ENCODE measurements at places on chromosomes 3 and 15.
A peak's percentile ranks its signal among the peaks of the same experiment; 100 is the strongest.

- no peak for DNase-seq
Measured at GRCh38 chr3:27307566-27307965, 61.6 kb downstream of the NEK10 start.

DNA sequence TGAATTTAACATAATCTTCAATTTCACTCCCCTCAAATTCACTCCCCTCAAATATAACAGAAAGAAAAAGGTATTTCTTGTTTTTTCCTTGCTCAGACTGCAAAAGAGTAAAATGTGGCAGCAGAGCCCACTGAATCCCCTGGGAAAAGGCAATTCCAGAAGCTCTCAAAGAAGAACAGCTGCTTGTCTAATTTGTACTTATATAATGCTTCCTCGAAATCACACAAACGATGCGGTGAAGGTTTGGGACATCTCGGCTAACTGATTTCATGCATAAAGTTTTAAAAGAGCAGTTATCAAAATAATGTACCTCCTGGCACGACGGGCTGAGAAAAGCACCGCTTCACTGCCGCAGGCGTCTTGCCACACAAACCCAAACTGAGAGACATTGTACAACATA lies 10.7 kb downstream of the BDH1 start:
- no peak for DNase-seq

GRCh38 chr15:55318588-55319494 lies at the start of the genes PIGB and PIGBOS1:
Gene PIGB (plus strand): TSS chr15:55319222. CDS start chr15:55319251, 29 bp downstream.
Gene PIGBOS1 (minus strand): TSS chr15:55319123. CDS start chr15:55317792, 1,331 bp downstream.
- DNase-seq: peak; percentile 51

GRCh38 chr15:73127302-73127936 lies 75.2 kb downstream of the NEO1 start:
- no peak for DNase-seq

GRCh38 chr3:152635389-152635788 lies 199.5 kb upstream of the P2RY1 start:
- DNase-seq: no peak

GRCh38 chr15:38991126-38991525 lies 426.5 kb upstream of the RASGRP1 start:
- DNase-seq: no peak

DNA sequence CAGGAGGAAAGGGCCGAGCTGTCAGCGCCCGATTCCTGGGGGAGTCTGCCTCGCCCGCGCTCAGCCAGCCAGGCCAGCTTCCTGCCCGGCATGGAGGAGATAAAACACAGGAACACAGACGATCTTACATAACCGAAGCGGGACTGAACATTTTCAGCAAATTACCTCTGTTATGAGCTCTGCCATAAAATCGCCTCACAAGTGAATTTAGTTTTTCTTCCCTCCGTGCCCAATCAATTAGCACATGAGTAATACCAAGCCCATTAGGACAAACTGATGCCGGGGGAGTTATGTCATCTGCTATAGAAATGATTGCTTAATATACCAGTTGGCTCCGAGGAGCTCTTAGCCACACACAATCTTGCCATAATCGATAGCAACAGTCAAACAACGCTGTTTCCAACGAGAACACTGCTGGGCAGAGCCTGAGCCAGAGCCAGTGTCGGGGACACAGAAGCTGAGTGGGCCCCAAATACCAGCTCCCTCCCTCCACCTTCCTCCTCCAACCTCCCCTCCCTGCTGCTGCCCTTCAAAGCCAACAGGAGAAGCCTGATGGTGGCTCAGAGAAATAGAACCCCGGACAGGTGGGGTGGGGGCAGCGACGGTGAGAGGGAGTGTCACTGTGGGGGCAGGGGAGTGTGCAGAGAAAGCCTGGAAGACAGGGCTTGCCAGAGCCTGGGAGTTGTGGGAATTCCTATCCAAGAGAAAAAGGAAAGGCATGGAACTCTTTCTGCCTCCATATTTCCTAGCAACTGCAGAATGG lies 279.4 kb upstream of the TLE3 start:
- no peak for DNase-seq

GRCh38 chr3:37477275-37477674 lies 302.9 kb upstream of the LRRFIP2 start:
- DNase-seq: no peak

DNA sequence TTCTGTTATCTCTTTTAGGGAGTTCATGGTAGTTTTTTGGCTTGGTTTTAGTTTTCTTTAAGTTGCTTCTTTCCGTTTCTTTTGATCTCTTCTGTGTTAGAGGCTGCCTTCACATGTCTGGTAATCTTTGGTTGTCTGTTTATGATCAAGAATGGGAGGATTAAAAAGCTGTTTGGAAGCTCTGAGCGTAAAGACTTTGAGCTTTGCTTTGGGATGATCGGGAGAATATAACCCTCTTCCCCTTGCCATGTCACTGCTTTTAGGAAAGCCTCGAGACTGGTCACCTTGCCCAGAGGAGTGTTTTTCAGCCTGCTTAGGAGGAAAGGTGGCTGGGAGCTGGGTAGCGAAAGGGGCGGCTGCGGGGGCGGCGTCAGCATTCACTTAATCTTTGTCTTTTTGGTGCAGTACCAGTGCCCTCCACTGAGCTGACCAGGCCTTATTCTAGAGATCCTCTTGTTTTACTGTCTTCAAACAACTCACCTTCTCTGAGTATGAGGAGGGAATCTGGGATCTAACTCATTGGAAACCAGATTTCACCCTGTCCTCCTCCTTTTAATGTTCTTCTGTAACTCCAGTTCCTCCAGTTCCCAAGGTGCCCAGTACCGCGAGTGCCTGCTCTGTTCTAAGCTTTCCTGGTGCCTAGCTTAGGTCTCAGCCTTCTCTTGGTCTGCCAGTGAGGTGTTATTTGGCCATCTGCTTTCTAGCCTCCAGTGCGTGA lies 15.5 kb downstream of the TATDN2 start:
- no peak for DNase-seq

GRCh38 chr3:79286882-79287281 lies 480.9 kb downstream of the ROBO1 start:
- DNase-seq: no peak

DNA sequence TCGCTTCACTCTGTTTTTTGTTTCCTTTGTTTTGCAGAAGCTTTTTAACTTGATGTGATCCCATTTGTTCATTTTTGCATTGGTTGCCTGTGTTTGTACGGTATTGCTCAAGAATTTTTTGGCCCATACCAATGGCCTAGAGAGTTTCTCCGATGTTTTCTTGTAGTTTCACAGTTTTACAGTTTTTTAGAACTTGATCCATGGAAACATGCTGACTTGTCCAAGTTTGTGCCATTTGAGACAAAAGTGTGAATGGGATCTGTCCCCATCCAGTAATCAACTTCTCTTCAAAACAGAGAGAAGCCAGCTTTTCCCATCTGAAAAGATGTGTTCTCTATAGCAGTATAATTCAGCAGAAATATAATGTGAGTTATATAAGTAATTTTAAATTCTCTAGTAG lies 266.5 kb upstream of the LRTM1 start:
- DNase-seq: no peak

DNA sequence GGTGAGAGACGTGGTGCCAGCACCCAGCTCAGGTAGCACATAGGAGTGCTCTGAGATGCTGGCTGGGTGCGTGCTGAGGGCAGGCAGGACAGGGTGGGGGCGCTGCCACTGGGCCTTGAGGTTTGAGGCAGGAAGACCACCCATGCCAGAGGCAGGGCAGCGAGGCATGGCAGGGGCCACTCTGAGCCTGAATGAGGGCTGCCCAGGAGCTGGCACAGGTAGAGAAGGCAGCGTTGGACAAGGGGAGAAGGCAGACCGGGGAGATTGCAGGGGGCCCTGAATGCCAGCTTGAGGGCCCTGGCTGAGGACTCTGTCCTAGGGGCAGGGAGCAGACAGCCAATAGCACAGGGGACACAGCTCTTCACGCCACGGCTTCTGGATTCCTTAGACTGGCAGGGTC lies 50.2 kb downstream of the ADAMTS7 start:
- DNase-seq: no peak

- no peak for DNase-seq
Measured at GRCh38 chr3:29525254-29525881, 244.5 kb downstream of the RBMS3 start.

DNA sequence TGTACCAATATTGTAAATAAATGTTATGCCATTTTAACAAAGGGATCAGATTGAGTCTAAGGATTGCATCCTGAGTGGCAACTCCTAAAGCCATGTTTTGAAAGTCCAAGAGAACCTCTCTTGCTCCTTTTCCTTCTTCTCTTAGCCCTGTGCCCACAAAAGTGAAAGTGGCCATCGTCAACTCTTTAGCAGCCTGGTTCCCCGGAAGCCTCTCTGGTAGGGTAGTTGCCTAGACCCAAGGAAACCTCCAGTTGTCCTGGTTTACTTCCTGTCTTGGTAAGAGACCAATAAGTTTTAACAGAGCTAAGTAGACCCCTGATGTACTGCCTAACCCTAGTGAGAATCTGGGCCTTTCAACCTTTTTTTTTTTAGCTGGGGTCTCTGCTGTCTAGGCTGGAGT lies 10.2 kb upstream of the ITPKA start:
- DNase-seq: no peak

DNA sequence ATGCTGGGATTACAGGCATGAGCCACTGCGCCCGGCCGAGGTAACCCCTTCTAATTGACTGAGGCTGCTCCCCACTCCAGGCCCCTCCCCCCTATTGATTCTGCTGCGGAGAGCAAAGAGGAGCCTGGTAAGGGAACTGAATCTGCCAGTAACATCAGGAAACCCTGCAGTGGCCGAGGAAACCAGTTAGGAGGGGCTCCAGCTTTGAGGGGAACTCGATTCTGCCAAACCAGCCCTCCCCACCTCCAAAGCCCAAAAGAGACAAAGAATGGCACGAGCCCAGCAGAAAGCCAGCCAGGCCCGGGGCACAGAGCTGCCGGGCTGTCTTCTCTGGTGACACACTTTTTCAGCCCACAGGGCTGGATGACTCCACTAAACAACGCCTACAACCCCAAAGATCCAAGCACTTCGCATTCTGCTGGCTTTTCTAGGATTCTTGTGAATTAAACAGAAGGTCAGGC lies 15.0 kb upstream of the ACAD9 start:
- no peak for DNase-seq

DNA sequence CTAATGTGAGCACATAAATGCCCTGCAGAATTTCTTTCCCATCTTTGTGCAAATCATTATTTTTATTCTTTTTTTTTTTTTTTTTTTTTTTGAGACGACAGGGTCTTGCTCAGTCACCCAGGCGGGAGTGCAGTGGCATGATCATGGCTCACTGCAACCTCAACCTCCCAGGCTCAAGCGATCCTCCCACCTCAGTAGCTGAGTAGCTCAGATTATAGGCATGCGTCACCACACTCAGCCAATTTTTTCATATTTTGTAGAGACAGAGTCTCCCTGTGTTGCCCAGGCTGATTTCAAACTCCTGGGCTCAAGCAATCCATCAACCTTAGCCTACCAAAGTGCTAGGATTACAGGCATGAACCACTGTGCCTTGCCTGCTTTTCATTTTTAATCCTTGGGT lies 22.9 kb downstream of the DAG1 start:
- no peak for DNase-seq

DNA sequence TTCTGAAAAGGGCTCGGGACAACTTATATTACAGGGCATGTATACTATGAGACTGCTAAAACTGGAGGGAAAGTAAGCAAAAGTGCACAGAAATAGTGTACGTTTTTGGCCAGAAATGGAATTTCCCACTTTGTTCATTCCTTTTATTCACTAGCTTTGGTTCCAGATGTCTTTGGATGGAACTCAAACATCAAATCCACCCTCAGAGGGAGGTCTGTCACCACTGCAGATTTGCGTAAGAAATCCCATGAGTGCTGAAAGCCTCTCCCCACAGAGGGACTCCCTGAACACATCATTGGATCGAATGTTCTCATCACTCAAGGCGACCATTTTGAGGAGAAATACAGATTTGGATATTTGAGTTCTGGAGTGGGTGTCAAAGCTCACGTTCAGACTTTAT lies 71.6 kb downstream of the FEM1B start:
- no peak for DNase-seq

GRCh38 chr3:171865191-171865865 lies 22.2 kb downstream of the TMEM212 start:
- no peak for DNase-seq

DNA sequence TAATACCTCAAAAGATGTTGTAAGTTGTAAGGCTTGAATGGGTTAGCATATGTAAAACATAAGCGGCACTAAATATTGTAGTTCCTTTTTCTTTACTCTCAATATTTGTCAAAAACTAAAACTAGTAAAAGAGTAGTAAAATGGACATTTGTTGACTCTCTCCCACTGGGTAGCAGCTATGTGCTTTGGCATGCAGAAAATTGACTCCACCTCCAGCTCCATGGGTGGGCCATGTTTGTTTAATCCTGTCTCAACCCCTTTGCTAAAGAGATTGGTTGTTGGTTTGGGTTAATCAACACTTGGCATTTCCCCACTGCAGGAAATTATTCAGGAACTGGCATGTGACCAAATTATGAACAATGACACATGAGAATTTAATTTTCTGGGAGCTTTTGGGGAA lies 114.8 kb downstream of the EOMES start:
- DNase-seq: no peak

DNA sequence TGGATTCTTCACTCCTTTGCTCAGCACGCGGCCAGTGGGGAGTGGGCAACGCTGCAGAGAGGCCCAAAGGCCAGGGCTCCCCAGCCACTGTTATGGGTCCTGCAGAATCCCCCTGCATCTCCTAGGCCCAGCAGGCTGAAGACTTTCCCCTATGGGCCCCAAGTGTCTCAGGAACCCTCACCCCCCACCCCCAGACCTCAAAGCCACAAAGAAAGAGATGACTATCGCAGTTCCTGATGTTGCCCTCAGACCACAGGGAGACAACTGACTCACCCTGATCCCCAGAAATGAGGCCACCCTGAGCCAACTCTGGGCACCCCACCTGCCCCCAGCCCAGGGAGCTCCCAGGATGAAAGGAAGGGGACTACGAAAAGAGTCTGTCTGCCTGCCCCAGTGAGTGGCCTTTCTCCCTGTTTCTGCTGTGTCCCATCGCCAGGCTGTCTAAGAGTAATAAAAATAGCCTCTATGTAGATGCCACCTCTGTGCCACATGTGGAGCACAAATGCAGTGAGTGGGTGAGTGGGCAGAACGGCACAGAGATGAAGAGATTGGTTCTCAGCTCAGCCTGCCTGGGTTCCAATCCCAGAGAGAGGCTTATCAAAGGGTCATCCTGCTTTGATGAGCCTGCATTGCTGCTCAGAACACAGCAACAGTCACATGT lies 283.0 kb downstream of the UACA start:
- DNase-seq: no peak

GRCh38 chr3:60650171-60650570 lies 601.1 kb downstream of the FHIT start:
- DNase-seq: no peak

- DNase-seq: no peak
Measured at GRCh38 chr3:197505796-197506548, 49.8 kb downstream of the BDH1 start.

DNA sequence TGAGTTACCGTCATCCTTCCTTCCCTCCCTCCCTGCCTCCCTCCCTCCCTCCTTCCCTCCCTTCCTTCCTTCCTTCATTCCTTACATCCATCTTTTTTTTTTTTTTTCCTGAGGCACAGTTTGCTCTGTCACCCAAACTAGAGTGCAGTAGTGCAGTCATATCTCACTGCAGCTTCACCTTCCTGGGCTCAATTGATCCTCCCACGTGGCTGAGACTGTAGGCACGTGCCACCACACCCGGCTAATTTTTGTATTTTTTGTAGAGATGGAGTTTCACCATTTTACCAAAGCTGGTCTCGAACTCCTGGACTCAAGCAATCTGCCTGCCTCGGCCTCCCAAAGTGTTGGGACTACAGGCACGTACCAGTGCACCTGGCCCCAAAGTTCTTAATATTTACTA lies 25.8 kb downstream of the USP3 start:
- no peak for DNase-seq

All from esophagus squamous epithelium (tissue), 5 donors.